ENCODE measurements at places on chromosomes 7 and 10.

DNA sequence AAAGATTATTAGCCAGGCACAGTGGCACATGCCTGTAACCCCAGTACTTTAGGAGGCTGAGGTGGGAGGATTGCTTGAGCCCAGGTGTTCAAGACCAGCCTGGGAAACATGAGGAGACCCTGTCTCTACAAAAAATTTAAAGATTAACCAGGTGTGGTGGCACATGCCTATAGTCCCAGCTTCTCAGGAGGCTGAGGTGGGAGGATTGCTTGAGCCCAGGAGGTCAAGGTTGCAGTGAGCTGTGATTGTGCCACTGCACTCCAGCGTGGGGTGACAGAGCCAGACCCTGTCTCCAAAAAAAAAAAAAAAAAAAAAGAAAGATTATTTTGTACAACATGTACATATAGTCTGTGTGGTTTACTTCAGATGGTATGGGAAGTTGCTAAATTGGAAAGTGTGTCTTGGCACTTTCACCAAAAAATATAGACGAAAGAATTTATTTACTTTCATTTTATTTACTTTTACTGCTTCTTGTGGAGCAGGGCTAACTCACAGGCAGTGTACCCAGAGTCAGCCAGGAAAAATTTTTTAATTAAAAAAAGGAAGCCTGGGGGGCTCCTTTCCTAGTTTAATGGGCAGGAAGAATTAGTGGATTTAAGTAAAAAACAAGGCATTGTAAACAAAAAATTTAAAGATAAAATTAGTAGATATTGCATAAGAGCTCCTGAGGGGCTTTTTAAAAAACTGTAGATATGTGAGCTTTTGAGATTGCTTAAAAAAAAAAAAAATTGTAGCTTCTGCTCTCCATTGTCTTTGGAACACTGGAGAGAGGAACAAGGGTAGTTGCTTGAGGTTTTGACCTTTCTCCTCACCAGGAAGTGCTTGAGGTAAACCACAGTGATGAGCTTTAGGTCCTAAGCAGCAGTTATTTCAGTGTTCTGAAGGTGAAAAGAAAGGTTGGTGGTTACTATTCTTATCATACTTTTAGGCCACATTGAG is 44.6 kb upstream of the VDAC2 start:
- H3K4me3 ChIP-seq: no peak overlapping the region
- H3K27ac ChIP-seq: no peak overlapping the region
- H3K27me3 ChIP-seq: no peaks in the 10 kb centered on the region
- peaks cover 23% of the 10 kb centered on the region for H3K4me1 ChIP-seq
- H3K36me3 ChIP-seq: peaks cover 53% of the 10 kb centered on the region

GRCh38 chr10:125698481-125698998 is 15.6 kb upstream of the TEX36 start:
- no peak overlapping the region for H3K4me3 ChIP-seq
- no peak overlapping the region for H3K27ac ChIP-seq
- no peaks in the 10 kb centered on the region for H3K36me3 ChIP-seq
- no peaks in the 10 kb centered on the region for H3K4me1 ChIP-seq
- H3K27me3 ChIP-seq: peaks cover 5% of the 10 kb centered on the region

- H3K4me1 ChIP-seq: no peaks in the 10 kb centered on the region
- H3K36me3 ChIP-seq: no peaks in the 10 kb centered on the region
- no peak for DNase-seq
- no peak overlapping the region for H3K4me3 ChIP-seq
Observed at GRCh38 chr7:17429579-17429978, 131.1 kb downstream of the AHR start.

- H3K27ac ChIP-seq: no peak overlapping the region
- no peaks in the 10 kb centered on the region for H3K36me3 ChIP-seq
- H3K27me3 ChIP-seq: no peaks in the 10 kb centered on the region
- H3K4me1 ChIP-seq: no peaks in the 10 kb centered on the region
Observed at GRCh38 chr7:31825576-31825975, 138.6 kb downstream of the PPP1R17 start.

DNA sequence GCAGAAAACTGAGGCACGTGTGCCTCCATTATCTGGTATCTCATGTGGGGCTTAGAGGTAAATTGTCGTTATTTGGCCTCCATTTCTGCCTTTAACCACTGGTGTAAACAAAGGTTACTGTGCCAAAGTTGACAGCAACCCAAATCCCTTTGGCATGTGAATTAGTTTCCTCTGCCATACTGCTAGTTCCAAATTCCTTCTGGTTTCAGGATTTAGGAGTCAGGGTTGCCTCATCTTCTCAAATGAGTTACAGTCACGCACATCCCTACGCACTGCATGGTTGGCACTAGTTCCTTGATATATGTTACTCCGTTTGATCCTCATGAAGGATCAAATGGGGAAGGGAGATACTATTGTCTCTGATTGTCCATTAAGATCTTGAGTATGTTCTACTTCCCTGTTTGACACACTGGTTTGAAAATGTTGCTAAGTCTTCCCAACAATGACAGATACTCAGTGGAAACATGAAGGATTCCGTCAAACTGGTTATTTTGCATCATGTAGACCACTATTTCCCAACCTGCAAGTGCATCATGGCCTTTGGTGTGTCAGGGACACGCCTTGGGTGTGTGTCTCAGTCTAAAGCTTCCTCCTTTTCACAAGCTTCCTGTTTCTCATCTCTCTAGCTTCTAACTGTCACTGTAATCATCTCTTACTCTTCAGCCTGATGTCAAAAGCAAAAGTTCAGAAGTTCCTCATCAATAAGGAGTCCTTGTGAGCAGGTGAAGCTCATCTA is at the start of gene LIPN:
Gene LIPN (plus strand): TSS at position 655 of the 736 bp plus-strand sequence. CDS start 1,386 bp downstream, outside the sequence.
- H3K4me3 ChIP-seq: no peak within 1 kb of the TSS
- peaks cover 2% of the 10 kb centered on the region for H3K36me3 ChIP-seq
- DNase-seq: no peak
- peaks cover 2% of the 10 kb centered on the region for H3K27me3 ChIP-seq

DNA sequence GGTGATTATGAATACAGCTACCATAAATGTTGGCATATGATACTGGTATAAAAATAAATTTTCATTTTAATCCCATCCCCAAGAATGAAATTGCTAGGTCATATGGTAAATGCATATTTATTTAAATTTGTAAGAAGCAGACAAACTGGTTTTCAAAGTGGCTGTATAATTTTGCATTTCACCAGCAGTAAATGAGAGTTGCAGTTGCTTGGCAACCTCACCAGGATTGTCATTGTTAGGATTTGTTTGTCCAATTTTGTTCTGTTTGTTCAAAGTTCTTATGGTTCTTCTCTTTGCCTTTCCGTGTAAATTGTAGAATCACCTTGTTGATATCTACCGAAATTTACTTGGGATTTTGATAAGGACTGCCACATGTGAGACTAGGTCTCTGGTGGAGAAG is 237.4 kb downstream of the OTUD1 start:
- H3K4me1 ChIP-seq: no peaks in the 10 kb centered on the region
- no peak overlapping the region for H3K4me3 ChIP-seq
- H3K27ac ChIP-seq: no peak overlapping the region
- DNase-seq: no peak

DNA sequence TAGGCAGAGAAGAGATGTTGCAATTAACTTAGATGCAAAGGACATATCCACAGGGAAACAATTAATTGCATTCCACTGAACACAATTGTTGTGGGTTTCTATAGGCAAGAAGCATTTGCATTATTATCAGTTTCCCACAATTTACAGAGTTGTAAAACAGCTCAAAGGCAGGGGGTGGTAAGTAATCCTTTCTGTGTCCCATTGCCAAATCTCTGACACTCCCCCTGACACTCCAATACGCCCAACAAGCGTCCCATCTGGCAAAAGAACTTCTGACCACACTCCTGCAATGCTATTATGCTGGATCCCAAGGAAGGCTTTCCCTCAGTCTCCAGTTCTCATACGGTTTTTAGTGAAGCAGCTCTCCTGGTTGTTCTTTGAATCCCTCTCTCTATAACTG is 179.8 kb downstream of the CXCL12 start:
- no peak for DNase-seq
- H3K4me1 ChIP-seq: no peaks in the 10 kb centered on the region
- no peak overlapping the region for H3K27ac ChIP-seq

- H3K36me3 ChIP-seq: peaks cover 56% of the 10 kb centered on the region
- no peak for DNase-seq
- H3K27ac ChIP-seq: no peak overlapping the region
- no peak overlapping the region for H3K4me3 ChIP-seq
- no peaks in the 10 kb centered on the region for H3K4me1 ChIP-seq
Observed at GRCh38 chr10:72204296-72204695, 11.5 kb upstream of the ANAPC16 start.

- peaks cover 14% of the 10 kb centered on the region for H3K36me3 ChIP-seq
- no peak overlapping the region for H3K4me3 ChIP-seq
- H3K27ac ChIP-seq: no peak overlapping the region
Observed at GRCh38 chr7:33351709-33352108, 222.3 kb downstream of the BBS9 start.

GRCh38 chr7:132618956-132619305 is 42.7 kb upstream of the PLXNA4 start:
- no peak overlapping the region for H3K27ac ChIP-seq
- DNase-seq: no peak
- no peaks in the 10 kb centered on the region for H3K36me3 ChIP-seq
- peaks cover 12% of the 10 kb centered on the region for H3K27me3 ChIP-seq
- peaks cover 10% of the 10 kb centered on the region for H3K4me1 ChIP-seq

DNA sequence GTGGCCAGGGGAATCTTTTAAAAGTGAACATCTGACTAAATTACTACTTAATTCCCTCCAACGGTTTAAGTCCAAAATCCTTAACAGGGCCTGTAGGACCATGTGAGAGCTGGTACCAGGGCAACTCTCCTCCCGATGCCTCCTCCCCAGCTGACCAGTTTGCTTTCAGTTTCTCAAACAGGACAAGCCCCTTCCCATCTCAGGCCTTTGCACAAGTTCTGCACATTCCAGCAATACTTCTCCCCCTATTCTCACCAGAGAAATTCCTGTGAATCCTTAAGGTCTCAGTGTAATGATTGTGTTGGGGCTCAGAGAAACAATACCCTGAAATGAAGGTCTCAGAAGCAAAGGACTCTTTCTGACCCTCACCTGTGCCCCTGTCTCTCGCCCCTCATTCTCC is 8.0 kb upstream of the CALHM1 start:
- peaks cover 56% of the 10 kb centered on the region for H3K4me1 ChIP-seq
- peak overlapping the region; percentile 96 for H3K27ac ChIP-seq
- DNase-seq: no peak
- no peaks in the 10 kb centered on the region for H3K27me3 ChIP-seq

DNA sequence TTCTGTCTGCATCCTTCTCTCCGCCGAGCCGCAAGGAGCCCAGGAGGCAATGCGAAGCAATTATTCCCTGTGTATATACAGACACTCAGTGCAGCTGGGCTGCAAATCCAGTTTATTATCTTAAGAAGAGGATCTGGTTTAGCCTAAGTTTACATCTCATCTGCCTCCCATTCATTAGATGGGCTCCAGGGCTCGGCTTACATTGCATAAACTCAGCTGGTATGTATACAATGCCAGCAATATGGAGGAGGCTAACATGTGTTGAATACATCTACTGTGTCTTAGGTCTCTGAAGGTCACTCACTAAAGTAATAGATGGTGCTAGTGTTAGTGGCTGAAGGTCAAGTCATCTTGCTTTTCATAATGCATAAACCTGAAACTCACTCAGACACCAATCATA is 996.8 kb downstream of the KCNMA1 start:
- no peaks in the 10 kb centered on the region for H3K27me3 ChIP-seq
- DNase-seq: no peak
- no peak overlapping the region for H3K4me3 ChIP-seq
- H3K36me3 ChIP-seq: no peaks in the 10 kb centered on the region

- peak; percentile 69 for DNase-seq
- H3K4me3 ChIP-seq: peak overlapping the region; percentile 97
- H3K27ac ChIP-seq: peak overlapping the region; percentile 99
- peaks cover 22% of the 10 kb centered on the region for H3K4me1 ChIP-seq
Observed at GRCh38 chr10:22252801-22253579, 35.2 kb upstream of the EBLN1 start.

DNA sequence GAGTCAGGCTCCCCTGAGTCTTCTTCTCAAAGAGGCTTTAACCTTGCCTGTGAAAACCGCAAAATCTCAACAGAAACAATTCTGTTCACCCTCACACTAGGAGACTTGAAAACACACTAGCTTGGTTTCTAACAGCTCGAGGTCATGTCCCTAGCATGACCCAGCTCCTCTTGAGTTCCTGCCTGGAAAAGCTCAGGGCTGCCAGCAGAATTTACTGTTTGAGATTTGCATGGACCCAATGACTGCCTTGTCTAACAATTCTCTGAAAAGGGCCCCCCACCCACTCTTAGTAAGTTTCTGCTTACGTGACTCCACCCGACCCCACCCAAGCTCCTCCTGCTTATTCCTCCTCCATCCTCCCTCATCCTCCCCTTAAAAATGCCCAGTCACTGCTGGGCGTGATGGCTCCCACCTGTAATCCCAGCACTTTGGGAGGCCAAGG is 85.1 kb upstream of the KMT2C start:
- DNase-seq: no peak
- H3K4me1 ChIP-seq: no peaks in the 10 kb centered on the region
- H3K4me3 ChIP-seq: no peak overlapping the region

DNA sequence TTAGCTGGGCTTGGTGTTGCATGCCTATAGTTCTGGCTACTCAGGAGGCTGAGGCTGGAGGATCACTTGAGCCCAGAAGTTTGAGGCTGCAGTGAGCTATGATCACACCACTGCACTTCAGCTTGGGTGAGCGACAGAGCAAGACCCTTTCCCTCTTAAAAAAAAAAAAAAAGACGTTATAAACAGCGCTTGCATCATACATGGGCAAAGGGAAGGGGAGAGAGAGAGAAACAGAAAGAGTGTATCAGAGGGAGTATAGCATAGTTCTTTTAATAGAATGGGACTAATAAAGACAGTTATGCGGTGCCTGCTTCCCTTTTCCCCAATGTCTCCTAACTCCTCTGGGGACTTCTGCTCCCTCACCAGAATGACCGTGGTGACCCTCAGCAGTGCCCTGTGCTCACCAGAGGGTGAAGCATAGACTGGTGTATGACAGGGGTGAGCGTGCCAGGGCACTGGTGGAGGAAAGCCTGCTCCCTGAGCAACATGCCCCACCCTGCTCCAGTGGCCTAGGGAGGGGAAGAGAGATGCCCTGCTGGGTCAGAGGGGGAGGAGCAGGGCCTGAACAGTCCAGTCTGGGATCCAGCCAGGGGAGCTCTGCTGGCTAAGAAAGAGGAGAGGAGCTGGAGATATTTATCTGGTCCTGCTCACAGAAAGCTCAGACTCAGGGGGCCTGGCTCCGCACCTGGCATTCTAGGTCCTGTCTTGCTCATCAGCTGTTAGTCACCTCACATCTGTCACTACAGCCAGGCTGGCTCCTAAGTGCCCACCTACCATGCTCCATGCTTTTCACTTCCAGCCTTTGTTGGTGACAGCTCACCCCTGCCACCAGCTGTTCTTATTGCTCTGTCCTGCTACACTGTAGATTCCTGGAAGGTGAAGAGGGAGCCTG is 2.2 kb downstream of the PDZD7 start:
- DNase-seq: no peak
- H3K27me3 ChIP-seq: peaks cover 19% of the 10 kb centered on the region
- no peak overlapping the region for H3K4me3 ChIP-seq
- H3K27ac ChIP-seq: no peak overlapping the region
